Hindlimb muscle (tissue), 1 donor: ENCODE measurements at places on chromosomes 16 and 17. TPM values are rescaled to one million over a fixed set of nuclear protein-coding genes. Genes with fewer than 3 reads are reported as not detected.

DNA sequence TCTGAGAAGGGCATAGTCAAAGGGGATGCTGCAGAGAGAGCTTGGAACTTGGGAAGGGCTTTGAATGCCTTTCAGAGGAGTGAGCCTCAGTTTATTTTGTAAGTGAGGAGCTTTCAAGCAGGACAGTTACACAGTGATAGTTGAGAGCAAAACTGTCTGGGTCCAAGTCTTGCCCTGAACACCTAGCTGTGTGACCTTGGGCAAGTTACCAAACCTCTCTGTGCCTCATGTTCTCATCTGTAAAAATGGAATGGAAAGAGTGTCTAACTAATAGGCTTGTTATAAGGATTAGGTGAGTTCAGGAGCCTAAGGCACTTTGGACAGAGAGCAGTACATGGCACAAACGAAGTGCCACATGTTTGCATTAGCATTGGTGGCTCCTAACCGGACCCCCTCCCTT is 27.0 kb upstream of the TAC4 start:
- DNase-seq, result no peak

GRCh38 chr16:22008215-22009059 is 526 bp downstream of the MOSMO start:
- DNase-seq, result no peak

- no peak for DNase-seq
These were observed 6.1 kb upstream of the OSGIN1 start for GRCh38 chr16:83946781-83947566.

GRCh38 chr16:54980821-54981220 is 50.2 kb downstream of the IRX5 start:
- no peak for DNase-seq

- DNase-seq, result no peak
These were observed 10.6 kb downstream of the TERF2IP start for GRCh38 chr16:75658175-75658574.

DNA sequence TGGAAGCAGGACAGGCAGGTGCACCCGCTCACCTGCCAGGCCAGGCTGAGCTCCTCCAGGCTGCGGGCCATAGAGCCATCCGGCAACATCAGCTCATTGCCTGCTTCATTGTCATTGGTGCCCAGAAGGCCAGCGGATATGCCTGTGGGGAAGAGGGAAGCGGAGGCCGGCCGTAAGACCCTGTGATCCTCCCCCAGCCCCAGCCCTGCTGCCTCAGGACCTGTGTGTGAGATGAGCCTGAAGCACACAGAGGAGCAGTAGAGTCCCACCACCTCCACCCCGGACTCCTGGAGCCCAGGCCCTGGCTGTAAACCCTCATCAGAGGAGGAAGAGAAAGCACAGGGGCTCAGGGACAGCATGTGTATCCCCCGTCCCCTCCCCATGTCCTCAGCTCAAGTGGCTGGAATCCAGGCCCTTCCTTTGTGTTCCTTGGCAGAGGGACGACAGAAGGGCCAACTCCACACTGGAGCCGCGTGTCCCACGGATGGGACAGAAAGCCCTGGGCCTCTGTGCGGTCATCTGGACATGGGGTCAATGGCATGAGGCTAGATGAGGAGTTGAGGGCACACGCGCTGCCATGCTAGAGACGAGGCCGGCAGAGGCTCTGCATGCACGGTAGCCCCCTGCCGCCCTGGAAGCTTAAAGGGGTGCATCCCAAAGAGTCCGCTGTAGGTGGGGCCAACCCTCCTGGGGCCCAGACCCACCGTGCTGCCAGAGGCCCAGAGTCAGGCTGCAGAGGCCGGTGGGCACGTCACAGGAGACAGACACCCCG is 39.1 kb downstream of the RMI2 start:
- no peak for DNase-seq

EME1 gene
- 4.9 TPM for polyA plus RNA-seq

ZNF23 gene
- polyA plus RNA-seq, result 12.1 TPM

ANKFY1 gene
- 27.3 TPM for polyA plus RNA-seq
